Naive thymus-derived CD4-positive, alpha-beta T cell (primary cell): ENCODE measurements at places on chromosomes 6 and 20. TPM values are rescaled to one million over a fixed set of nuclear protein-coding genes. Genes with fewer than 3 reads are reported as not detected.

The ILRUN gene
- total RNA-seq = 49.2 TPM

DNA sequence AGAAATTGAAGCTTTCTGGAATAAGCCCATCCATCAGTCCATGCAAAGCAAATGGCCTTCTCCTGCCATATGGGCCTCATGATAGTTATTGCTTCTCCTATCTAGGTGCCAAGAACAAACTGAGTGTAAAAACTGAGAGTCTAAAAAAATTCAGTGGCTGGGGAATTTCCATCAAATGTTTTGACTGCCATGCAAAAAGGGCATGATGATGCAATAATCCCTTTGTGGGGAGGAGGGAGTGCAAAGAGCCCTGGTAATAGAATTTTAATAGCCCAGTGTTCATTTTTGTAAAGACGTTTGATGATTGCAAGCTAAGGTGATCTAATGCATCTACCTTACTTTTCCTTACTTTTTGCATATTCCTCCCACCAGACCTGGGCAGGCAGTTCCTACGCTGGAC is 683.7 kb downstream of the EPM2A start:
- DNase-seq = no peak

DNA sequence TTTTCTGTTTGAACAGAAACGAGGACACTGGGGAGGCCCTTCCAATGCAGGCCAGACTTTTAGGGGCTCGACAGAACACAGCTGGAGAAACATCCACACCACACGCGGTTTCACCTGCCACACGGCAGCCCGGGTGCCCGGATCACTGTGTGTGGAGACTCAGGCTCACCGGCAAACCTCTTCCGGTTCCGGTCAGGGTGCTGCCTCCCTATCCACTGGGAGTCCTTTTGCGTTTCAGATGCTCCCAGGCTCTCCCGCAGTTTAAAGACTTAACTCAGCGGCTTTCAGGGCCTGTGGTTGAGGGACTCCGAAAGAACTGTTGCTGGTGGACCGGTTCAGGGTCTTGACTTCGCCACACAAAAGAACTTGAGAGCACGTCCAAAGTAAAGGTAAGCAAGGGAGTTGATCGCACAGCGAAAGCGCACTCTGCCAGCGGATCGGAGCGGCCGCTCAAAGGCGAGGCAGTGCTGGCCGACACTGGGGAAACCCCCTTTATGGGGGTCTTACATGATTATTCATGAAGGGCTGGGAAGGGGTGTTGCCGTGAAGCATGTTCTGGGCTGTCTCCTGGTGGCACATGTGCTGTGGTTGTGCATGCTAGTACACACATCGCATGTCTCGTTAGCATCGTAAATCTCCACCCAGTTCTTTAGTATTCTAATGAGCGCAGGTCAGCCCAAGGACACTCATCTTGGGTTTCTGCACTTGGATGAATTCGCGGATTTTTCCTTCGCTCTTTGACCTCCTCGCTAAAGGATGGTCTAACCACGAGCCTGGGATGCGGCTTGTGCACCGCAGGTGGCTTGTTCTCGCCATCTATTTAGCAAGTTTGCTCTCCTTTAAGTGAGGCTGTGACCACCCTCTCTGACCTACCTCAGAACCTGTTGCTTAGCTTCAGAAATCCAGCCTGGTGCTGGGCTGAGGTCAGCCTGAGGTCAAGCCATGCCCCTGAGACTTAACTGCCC is 180.3 kb downstream of the CDH26 start:
- DNase-seq = peak; percentile 29

GRCh38 chr6:74467533-74468215 is 738.2 kb downstream of the COL12A1 start:
- no peak for DNase-seq

DNA sequence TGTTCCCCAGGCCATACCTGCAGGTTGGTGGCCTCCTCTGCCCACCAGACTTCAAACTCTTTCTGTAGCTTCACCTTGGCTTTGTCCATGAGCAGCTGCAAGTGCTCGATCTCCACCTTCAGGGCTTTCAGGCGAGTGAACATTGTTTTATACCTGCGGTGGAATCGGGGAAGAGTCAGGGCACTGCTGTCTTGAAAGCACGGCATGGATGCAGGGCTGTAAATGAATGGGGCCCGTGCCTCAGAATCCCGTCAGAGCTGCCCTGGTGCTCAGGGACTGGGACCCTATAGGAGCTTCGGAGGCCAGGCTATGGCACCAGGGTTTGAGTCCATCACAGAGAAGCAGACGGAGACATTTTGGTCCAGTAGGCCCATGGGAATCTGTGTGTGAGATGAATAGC is 37.9 kb upstream of the KCNK16 start:
- no peak for DNase-seq

The LSM2 gene
- total RNA-seq = 94.5 and 94.6 TPM in 2 replicates

The SLC35F1 gene
- total RNA-seq = not detected

The NKAIN2 gene
- not detected for total RNA-seq

DNA sequence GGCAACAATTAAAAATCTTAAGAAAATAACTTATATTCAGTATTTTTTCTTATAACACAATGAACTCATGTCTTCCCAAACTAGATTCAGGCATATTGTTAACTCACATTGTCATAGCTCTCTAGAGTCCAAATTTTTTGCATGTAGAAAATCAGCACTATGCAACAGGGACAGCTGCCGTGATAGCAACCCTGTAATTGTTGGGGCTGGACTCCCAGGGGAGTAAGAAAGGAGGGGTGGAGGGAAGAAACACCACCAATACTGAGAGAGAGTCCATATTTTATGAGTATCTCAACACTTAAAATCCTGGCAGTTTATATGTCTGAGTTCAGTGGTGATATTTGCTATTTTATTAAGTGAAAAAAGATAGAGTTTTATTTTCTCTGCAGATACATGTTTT is 89.6 kb upstream of the HS3ST5 start:
- DNase-seq = no peak

- DNase-seq = peak; percentile 71
Observed at GRCh38 chr6:132279592-132280139, 121.6 kb downstream of the MOXD1 start.

- no peak for DNase-seq
Observed at GRCh38 chr6:37077191-37077904, 71.9 kb downstream of the FGD2 start.

- no peak for DNase-seq
Observed at GRCh38 chr20:14214046-14214445, 123.4 kb downstream of the FLRT3 start.

GRCh38 chr6:1062786-1063545 is 248.9 kb upstream of the FOXQ1 start:
- no peak for DNase-seq

The PRICKLE4 gene
- not detected for total RNA-seq

- no peak for DNase-seq
Observed at GRCh38 chr6:43494766-43495165, 15.4 kb downstream of the LRRC73 start.

DNA sequence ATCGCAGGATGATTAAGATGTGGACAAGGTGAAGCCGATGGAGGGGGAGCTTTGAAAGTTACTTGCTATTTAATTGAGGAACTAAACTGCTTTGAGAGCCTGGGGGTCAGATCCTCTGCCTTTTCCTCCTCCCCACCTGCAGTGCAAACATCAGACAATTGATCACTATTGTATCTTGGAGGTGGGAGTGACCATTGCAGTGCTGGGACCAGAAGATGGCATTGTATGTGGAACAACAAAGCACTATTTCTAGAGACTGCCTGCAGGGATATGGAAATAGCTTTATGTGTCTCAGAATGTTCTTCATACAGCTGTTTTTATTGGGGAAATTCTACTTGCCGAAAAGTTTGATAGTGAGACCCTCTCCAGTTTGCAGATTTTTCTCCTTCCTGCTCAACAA is 4.2 kb downstream of the MOG start:
- no peak for DNase-seq

The RAB44 gene
- 0.07 and 0.10 TPM in 2 replicates for total RNA-seq

DNA sequence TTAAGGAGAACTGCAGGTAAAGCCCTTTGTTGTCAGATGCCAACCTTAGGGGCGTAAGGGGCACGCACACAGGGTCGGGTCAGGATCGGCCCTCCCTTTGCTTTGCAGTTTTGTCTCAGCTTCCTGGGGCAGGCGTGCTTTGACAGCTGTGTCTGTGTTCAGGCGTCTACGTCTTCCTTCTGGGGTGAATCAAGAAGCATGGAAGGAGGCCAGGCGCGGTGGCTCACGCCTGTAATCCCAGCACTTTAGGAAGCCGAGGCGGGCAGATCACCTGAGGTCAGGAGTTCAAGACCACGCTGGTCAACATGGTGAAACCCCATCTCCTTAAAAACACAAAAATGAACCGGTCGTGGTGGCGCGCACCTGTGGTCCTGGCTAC is 1.3 kb downstream of the ZGPAT start:
- no peak for DNase-seq

The LIN28B gene
- not detected for total RNA-seq

The PDE7B gene
- total RNA-seq = 1.7 TPM

GRCh38 chr6:15511248-15512125 is 151.3 kb downstream of the DTNBP1 start:
- no peak for DNase-seq

GRCh38 chr20:11372876-11373790 is 544.6 kb upstream of the BTBD3 start:
- DNase-seq = no peak

DNA sequence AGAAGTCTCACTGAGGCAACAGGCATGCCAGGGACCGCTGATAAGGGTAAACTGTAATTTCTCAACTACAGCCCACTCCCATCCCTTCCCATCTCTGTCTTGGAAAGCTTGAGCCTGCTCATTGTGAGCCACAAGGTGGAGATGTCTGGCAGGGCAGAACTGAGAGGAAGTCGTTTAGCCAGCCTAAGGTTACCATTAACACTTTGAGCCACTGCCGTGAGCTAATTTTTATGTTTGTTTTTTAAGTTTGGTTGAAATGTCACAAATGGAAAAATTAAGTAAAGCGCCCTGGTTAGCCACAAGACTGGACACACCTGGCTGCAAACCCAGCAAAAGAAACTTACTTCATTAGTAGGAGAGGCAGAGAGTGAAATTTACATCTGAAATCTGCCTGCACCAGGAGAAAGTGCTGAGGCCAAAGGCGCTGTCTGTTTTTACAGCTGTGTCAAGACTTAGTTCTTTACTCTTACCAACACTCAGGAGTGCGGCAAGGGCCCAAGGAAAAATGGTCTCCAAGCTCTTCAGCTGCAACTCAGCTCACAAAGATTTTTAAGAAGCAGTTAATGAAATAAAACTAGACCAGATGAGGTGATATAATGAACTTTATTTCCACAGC is 50.0 kb upstream of the FAM83C start:
- no peak for DNase-seq

DNA sequence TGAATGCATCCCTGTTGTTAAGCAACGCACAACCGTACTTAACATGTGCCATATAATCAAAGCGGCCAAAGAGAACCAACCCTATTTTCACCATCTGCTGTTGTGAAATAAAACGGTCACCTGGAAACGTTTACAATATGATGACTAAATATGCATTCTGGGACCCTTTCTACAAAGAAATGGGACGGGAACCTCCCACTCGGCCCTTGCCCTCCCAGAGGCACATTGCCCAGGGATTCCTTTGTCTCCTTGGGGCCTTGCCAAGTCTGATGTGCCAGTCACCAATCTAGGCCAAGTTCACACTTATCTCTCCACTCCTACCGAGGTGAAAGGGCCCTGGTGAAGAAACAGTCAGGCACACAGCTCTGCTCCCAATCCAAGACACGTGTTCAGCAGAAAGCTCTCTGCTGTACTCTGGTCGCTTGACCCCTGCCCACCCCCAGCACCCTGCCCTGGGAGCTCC is 427.4 kb upstream of the JARID2 start:
- DNase-seq = no peak

GRCh38 chr6:29954272-29954671 is 11.9 kb downstream of the HLA-A start:
- DNase-seq = no peak

The LINC00237 gene
- total RNA-seq = not detected

- no peak for DNase-seq
Observed at GRCh38 chr20:17873410-17874270, 95.0 kb downstream of the SNX5 start.

The SLC35D3 gene
- not detected for total RNA-seq

- DNase-seq = no peak
Observed at GRCh38 chr20:3545401-3545925, 74.6 kb downstream of the ATRN start.

GRCh38 chr6:161890133-161890831 is 616.4 kb upstream of the AGPAT4 start:
- no peak for DNase-seq

- DNase-seq = no peak
Observed at GRCh38 chr6:117817992-117818391, 89.1 kb upstream of the SLC35F1 start.

DNA sequence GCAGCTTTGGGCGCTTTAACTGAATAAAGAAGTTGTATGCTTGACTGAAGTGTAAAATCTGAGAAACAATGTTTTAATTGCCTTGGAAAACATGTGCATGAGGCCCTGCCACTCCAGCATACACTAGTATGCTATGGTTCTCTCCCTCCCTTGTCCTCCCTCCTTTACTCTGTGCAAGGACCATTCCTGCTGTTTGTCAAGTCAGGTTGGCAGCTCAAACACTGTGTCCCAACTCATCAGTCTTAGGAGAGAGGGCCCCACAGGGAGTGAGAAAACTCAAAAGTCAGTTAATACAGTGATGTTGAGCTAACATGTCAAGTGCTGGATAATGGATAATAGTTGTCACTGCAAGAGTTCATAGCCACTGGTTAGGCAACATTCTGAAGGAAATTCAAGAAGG is 543.6 kb downstream of the GRIK2 start:
- no peak for DNase-seq

DNA sequence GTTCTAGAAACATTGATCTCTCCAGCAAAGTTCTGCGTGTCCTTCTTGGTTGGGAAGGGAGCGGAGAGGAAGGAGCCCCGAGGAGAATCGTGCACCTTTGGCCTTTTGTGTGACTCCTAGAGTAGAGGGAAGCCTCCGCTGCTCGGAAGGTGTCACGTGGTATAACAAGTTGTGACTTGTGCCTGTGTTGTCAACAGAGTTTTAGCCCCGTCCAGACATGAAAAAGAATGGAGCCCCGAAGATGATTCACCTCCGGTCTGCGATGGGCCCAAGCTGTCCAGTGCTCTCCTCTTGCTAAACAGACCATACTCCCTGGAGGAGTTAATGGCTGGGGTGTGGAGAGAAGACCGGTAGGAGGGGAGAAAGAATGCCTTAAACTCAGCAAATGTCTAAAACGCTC is 7.0 kb downstream of the EYA2 start:
- no peak for DNase-seq

DNA sequence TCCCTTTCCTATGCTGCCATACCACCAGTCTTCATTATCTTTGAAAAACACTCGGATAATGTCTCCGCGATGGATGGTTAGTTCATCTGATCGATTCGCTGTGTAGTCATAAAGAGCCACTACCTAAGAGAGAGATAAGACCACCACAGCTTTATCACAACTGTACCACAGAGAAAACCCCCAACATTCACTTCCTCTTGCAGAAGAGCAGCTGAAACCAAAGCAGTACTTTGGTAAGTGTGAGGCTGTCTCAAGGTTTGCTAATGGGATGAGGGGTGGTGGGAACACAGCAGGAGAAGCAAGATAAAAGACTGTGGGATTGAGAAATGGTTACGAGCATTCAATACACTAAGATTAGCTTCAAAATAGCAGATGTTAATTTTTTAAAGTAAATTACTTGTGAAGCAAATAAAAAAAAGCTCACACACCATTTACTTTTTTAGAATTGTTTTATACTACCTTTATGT is 142.1 kb downstream of the MYB start:
- no peak for DNase-seq

The NKAPL gene
- total RNA-seq = 0.30 TPM

The PRDM1 gene
- 22.6 TPM for total RNA-seq
